ENCODE measurements at places on chromosomes 6 and 20.

GRCh38 chr6:44135173-44135758, 7.9 kb downstream of the TMEM63B start:
- no peak for DNase-seq

DNA sequence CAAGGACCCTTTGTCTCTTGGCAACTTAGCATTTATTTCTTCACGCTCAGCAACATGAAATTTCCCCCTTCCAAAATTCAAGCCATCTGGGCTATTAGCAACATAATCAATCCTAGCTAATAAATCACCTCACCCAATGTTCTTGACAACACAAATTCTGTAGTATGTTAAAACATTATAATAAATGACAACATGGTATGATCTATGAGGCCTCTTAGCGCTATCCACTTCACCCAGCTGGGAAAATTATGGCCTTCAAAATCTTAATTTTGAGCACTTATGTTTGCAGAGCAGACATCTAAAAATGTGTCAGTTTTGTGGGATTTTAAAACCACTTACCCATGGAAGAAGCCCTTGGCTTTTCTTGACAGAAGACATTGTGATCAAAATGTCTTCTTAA, 181.9 kb downstream of the HDGFL1 start:
- DNase-seq: no peak

GRCh38 chr6:35215665-35216411, 2.1 kb downstream of the SCUBE3 start:
- no peak for DNase-seq

- no peak for DNase-seq
Measured at GRCh38 chr6:125058546-125058945, 95.0 kb upstream of the TPD52L1 start.

- DNase-seq: no peak
Measured at GRCh38 chr20:18005170-18005989, 36.6 kb downstream of the MGME1 start.

DNA sequence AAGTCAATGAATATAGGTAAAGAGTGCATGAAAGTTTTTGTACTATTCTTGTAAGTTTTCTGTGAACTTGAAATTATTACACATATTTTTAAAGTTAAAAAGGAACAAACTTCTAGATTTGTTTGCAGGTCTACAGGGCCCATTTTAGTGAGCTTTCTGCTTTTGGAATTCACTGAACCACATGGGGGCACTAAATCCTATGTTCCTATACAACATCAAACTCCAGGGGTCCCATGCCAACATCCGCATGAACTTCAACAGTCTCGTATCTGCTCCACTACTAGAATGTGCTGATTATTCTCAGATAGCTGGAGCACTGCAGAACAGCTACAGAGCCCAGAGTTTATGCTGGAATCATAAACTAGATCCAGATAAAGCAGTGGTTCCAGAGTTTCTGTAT, 347.9 kb upstream of the SPTLC3 start:
- no peak for DNase-seq

- no peak for DNase-seq
Measured at GRCh38 chr20:59937150-59937549, 3.0 kb downstream of the PPP1R3D start.

- no peak for DNase-seq
Measured at GRCh38 chr20:11924923-11925322, 7.2 kb downstream of the BTBD3 start.

GRCh38 chr6:38262026-38262425, 377.7 kb downstream of the BTBD9 start:
- no peak for DNase-seq

- DNase-seq: no peak
Measured at GRCh38 chr6:106370639-106371038, 10.1 kb downstream of the CRYBG1 start.

GRCh38 chr6:10991115-10991514, 53.0 kb downstream of the ELOVL2 start:
- DNase-seq: no peak

DNA sequence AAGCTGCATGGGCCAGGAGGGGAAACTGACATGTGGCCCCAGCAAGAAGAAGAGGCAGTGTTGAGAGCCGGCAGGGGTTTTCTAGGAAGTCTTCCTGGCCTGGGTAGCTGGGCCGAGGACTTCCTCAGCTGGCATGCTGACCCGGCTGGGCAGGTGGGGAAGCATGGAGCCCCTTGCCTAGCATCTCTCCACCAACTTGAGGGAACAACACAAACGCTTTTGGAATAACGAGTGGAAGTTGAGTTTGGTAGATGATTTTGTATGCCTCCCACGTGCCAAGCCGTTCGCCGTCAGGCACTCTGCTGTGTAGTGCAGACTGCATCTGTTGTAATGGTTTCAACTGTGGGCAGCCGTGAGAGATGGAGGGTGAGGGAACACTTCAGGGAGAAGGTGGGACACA, 7.3 kb downstream of the TMEM181 start:
- no peak for DNase-seq

- peak; percentile 36 for DNase-seq
Measured at GRCh38 chr6:130872250-130873095, 45.3 kb downstream of the SMLR1 start.

- no peak for DNase-seq
Measured at GRCh38 chr6:17289630-17290061, 8.5 kb downstream of the RBM24 start.

- peak; percentile 13 for DNase-seq
Measured at GRCh38 chr20:4949833-4950178, 51.5 kb downstream of the SLC23A2 start.

GRCh38 chr6:151014404-151015100, 149.1 kb downstream of the MTHFD1L start:
- DNase-seq: peak; percentile 54

DNA sequence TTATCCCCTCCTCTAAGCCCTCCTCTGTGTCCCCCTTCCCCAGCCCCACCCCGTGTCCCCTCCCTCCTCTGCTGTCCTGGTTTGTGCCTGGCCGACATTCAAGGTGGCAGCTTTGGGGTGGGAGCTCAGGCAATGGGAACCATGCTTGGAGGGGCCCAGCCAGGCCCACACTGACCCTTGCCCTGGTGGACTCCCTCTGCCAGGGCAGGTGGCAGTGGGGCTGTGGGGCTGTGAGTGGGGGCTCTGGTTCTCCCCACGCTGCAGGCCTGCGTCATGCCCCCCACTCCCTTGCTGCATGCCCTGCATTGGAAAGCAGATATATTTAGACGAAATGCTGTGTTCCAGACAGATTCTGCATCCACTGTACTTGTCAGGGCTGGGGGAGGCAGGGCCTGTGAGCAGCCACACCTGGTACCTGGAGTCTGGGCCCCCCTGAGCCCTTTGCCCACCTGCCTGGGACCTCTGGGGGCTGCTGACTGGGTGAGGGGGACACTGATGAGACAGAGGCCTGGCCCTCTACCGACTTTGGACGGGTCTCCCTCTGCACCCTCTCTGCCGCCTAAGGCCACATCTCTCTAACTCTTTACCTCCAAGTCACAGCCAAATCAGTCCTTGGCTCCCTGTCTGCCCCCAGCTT, 14.2 kb downstream of the DLGAP4 start:
- no peak for DNase-seq

DNA sequence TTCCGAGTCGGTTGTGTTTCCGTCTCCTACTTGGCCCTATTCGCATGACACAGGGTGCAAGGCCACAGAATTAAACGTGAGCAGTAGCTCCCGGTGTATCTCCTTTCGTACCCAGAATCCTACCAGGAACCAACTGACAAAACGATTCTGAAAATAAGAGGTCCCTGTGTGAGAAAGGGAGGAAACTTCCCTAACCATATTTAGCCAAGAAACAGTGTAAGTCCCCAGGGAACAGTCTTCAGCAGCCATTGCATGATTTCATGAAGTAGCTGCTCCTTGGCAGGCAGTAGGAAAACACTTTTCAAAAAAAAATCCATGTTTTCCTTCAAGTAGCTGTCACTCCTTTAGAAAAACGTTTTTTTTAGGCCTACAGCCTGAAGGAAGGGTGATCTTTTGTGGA, 46.9 kb downstream of the PDE10A start:
- no peak for DNase-seq

- no peak for DNase-seq
Measured at GRCh38 chr6:101887532-101887931, 494.0 kb downstream of the GRIK2 start.

DNA sequence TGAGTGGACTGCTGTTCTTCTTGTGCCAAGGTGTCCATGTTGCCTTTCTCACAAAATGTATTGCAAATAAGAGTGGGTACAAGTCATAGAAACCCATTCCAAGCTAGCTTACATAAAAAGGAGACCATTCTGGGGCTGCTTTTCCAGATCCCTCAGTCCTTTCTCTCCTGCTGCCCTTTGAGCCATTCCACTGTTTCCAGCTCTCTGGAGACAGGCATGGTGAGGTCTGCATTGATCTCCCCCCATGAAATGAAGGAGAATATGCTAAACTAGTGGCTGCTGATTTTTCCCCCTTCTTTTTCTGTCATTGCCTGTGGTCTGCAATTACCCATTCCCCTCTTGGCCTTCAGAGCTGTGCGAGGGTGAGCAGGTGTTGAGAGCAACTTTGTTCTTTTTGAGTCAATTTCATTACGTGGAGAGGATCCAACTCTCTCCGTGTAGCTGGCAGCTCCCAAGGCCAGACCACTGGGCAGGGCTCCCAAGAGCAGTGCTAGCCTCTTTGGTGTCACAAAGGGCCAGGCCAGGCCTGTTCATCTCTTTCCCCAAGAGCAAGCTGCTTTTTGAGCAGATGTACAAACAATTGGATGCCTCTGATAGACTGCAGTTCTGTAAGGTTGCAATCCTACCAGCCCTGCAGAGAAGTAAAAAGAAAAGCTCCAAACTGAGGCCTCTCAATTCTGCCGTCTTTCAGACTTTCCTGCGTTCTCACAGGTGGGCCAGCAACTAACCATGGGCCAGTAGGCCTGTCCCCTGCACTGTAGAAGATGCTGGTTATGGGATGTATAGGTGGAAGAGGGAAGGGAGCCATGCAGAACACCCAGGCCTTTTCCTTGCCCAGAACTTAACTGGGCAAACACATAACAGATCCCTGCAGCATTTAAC, 96.1 kb upstream of the ARMC2 start:
- DNase-seq: no peak

GRCh38 chr20:44247131-44247571, at the start of gene GDAP1L1:
Gene GDAP1L1, plus strand, starts transcription at chr20:44247308. Its CDS starts 27 bp downstream, at chr20:44247335.
- DNase-seq: no peak

DNA sequence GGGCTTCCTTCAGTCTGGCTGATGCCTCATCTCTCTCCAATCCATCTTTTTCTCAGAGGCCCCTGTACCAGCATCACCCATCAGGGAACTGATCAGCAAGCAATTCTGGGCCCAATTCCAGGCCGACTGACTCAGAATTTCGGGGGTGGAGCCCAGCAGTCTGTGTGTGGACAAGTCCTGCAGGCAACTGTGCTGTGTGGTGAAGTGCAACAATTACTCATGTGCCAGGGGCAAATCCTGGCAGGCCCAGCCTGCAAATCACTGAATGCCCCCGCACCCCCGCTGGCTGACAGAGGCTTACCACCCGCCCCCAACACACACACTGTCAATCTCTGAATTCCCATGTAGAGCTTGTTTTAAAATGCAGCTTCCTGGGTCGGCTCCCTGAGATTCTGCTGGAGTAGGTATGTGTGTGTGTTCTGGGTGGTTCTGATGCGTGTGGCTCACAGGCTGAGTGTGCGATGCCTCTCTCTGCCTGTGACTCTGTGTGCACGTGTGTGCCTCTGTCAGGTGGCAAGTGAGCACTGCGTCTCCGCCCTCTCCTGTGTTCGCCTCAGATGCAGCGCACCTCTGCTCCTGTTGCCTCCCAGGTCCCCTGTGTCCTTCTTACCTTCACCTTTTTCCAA, 45.4 kb downstream of the SSR1 start:
- peak; percentile 61 for DNase-seq

DNA sequence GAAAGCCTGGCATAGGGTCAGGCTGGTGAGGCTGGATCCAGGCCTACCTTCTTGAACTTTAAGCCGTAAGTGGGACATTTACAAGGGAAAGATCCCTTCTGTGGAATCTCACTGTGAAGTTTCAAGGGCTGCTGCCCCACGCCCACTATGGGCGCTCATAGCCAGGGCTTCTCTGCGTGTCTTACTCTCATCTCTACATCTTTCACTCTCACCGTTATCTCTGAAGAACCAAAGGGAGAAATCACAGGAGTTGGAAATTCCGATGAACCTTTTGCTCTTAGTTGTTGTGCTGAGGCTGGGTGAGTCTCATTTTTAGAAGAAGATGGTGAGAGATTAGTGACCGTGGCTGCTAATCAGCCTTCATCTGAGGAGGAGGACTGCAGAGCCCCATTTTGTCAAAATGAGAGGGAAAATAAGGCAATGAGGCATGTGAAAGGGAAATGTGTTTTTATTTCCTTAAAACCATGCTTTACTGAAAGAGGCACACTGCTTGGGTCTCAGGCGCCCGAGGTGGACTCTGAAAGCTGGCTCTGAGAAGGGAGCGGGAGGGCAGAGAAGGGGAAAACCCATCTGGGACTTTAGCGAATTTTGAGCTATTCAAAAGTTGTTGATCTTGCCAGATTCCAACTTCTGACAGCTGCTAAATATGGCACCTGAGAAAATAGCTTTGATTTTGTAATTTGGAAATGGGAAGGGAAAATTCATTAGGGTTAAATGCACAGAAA, 301.5 kb downstream of the CLIC5 start:
- DNase-seq: no peak

GRCh38 chr6:16533721-16534136, 227.5 kb downstream of the ATXN1 start:
- DNase-seq: no peak

- peak; percentile 45 for DNase-seq
Measured at GRCh38 chr20:33724439-33725094, 4.5 kb upstream of the PXMP4 start.

- peak; percentile 80 for DNase-seq
Measured at GRCh38 chr6:3081960-3082359, 13.7 kb downstream of the RIPK1 start.

DNA sequence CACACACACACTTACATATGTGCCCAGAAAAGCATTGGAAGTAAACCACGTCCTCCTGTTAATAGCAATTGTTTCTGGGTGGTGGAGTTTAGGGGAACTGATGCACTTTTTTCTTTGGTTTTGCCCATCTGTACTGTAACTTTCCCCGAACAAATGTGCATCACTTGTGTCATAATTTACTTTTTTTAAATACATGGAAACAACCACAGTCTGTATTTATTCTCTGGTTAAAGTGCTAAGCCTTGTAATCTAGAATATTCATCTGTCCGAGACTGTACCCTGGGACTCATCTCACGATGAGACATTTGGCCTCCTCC, 61.5 kb upstream of the CD93 start:
- DNase-seq: no peak

DNA sequence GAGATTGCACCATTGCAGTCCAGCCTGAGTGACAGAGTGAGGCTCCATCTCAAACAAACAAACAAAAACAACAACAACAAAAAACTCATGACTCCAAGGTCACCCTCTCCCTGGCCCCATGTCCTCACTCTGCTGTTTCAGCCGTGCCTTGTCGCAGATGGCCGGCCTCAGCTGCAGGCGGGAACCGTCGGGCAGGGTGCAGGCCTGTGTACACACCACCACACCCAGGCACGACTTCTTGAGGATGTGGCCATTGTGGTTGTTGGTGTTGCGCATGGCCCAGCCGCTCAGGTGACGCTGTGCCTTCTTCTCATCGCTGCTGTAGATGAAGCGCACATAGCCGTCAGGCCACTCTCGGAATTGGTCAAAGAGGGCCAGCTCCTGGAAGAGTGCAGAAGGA, 4.8 kb downstream of the GCM2 start:
- no peak for DNase-seq
